Fibroblast of the aortic adventitia (primary cell): ENCODE measurements at places on chromosomes 1 and 21. TPM values are rescaled to one million over a fixed set of nuclear protein-coding genes. Genes with fewer than 3 reads are reported as not detected.

- DNase-seq = peak; percentile 81
Measured at GRCh38 chr1:219837274-219837993, 90.9 kb downstream of the SLC30A10 start.

DNA sequence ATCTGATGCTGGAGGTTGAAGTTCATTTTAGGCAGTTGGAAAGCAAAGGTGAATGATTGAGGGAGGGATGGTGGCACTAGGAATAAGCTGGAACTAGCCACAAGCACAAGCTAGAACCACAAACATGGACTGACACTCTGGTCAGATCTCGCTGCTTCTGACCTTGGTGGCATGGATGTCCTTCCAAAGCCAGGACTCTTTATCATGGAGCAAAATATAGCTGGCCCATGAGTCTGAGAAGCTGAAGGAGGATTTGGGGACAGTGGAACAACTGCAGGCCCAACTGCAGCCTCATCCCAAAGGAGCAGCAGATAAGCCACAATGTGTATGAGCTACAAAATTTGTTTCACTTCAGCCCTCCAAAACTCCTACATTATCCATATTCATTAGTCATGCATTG is 35.5 kb downstream of the SRSF11 start:
- DNase-seq = no peak

DNA sequence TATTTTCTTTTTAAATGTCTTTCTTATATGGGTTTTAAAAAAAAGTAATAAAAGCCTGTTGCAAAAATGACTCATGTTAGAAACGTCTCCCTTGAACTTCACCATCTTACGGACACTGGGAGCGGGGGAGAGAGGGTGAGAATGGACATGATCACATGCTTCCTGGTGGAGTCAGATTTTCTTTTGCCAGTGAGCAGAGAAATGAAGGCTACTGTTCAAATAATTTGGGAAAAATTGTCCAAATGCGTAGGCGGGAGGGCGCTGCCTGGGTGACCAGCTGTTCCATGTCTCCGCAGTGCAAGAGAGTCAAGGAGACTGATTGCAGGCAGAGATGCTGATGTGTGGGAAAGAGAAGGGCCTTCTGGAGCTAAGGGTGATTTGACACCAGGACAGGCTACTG is 23.1 kb downstream of the EIF2D start:
- peak; percentile 89 for DNase-seq

- DNase-seq = no peak
Measured at GRCh38 chr21:32186804-32187203, 92.0 kb downstream of the MIS18A start.

GRCh38 chr21:40841524-40842196 is 5.3 kb downstream of the DSCAM start:
- no peak for DNase-seq

Gene FMO2
- 0.45 and 7.4 TPM in 2 replicates for total RNA-seq

Gene PLA2G4A
- 7.3 and 74.7 TPM in 2 replicates for total RNA-seq
